ENCODE measurements at places on chromosomes 1 and 21.

DNA sequence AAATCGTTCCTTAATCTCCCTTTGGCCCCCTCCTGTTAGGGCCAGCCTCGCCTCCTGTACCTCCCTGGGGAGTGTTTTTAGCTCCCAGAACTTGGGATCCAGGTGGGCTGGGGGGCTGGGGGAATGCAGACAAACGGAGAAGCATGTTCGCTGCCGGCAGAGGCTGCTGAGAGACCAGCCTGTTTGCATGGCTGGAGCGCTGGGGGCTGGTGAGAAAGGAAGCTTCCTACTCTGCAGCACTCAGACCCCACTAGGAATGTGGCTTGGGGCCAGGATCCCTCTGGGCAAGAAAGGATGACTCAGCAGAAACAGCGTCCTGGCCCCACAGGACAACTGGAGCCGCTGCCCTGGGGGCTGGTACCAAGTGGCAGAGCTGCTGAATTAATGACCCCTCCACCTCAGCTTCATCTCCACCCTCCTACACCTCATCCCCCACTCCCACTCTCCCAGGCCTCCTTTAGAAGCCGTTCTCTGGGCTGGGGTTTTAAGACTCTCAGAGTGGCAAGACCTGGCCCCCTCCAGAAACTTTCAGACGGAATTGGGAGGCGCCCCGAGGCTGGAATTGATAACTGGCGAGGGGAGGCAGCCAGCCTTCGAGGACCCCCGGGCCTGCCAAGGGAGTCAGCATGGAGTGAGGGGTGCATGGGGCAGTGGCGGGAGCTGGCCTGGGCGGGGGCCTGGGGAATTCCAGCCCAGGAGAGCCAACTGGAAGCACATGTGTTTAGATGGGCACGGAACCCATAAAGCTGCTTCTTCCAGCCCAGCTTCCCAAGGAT lies 28.5 kb upstream of the EPS8L3 start:
- DNase-seq: peak; percentile 43

DNA sequence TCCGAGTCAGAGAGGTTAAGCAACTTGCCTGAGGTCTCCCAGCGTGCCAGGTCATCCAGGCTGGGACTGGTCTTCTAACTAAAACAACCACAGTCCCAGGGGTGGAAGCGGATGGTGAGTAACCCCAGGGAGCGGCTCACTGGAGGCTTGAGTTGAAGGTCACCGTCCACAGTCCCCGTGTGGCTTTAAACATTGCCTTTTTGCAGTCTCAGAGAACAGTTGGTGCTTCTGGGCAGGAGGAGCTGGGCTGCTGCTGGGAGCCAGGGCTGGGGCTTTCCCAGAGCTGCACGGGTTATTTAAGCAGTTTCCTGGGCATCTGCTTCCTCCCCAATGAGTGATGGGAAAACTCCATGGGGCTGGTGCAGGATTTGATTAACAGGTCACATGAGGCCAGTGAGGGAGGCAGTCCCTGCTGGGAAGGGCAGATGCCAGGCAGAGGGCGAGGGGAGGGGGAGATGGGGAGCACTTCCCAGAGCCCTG lies 12.3 kb downstream of the ARHGEF10L start:
- no peak for DNase-seq

DNA sequence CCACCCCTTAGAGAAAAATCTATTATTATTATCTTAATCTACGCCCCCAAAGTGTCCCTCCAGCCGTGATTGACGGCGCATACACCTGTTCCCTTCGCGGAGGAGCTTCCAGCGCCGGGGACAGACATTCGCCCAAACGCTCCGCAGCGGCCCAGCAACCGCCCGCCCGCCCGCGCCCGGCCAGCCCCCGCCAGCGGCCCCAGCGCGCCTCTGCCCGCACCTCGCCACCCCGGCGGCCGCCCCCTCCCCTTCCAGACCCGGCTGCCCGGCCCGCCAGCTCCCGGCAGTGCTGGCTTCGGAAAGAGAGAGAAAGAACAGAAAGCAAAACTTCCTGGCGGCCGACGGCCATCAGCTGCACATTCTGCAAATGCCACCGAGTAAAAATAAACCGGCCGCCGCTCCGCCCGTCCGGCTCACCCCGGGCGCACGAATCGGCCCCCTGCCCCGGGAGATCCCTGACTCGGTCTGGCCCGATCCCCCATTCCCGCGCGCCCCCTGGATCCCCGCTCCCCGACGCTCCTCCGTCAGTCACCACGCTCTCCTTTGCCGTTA lies 1.6 kb downstream of the CASZ1 start:
- no peak for DNase-seq

DNA sequence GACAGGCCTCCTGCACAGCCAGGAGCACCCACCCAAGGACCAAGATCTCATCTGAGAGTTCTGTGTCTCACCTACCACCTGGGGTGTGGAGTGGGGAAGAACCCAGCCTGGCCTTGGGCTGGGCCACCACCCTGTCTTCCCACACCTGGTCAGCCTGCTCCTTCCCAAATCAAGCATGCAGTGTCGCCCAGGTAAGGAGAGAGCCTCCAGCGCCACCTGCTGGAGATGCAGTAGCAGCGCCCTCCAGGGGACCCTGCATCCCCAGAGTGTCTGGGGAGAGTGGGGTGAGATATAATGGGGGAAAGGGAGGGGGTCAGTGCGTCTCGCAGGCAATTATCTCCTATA lies 32.3 kb downstream of the KIAA2013 start:
- DNase-seq: peak; percentile 28

- DNase-seq: no peak
Measured at GRCh38 chr1:101198842-101199636, 37.8 kb upstream of the S1PR1 start.

DNA sequence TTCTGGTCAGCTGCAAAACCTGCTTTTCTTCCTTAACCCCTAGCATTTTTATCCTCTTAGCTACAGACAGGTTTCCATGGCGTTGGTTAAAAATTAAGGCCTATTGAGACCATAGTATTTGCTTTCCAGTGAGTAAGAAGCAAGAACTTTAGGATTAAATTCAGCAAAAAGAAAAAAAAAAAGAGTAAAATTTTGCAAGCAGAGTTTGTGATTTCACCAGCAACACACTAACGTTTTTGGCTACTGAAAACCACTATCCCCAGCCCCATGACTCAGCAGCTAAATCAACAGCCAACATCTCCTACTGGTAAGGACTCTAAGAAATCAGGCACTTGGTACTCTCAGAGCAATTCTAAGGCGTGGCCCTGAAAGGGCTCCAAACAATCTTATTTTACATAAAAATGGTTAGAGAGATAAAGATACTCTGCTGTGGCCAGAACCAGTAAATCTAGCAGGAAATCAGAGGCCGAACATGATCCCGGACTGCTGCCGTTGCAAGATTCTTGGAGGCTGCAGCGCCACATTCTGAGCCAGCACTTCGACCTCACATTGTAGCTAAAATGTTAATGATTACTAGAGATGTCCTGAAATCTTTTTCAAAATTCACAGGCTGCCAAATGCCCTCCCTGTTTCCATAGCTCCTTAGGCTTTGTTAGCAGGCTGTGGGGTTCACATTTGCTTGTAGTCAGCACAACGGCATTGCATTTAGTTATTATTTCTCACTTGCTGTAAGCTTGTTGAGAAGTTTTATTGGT lies 1.6 kb upstream of the ENO1 start:
- no peak for DNase-seq

- no peak for DNase-seq
Measured at GRCh38 chr1:90210633-90211491, 216.0 kb downstream of the ZNF326 start.

DNA sequence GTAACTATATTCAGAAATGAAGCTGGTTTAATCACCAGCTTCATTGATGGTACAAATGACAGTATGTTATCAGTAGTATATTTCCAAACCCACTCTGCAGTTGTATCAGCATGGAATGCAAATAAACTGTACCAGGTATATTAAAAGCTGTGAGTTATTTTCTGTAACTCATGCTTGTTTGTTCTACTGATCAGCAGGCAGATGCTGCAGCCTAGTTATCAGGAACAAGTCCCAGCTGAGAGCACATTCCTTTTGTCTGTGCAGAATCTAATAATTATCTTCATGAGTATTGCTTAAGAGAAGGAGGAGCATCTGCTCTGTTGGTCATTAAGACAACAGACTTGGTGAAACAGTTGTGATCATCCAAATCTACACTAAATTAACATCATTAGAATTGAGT lies 1331.1 kb downstream of the MRPL39 start:
- DNase-seq: peak; percentile 3

- DNase-seq: no peak
Measured at GRCh38 chr1:174448531-174448883, 743 bp downstream of the GPR52 start.

DNA sequence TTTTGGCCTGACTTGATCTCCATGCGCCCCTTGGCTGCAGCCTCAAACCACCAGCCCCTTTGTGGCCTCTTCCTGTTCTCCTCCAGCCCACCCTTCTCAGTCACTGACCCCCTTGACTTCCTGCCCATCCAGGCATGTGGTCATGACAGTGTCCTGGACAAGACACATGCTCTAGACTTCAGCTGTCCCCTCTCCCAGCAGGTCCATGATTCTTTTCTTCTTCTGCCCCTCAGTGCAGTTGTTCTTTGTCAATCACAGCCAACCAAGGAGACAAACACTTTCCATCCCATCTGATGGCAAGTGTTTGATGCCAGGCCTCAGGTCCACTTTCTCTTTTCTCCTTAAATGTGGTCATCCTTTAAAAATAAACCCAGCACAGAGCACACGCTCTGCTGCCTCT lies 49.7 kb downstream of the SYT6 start:
- no peak for DNase-seq

GRCh38 chr1:245576323-245576722 lies 421.5 kb downstream of the KIF26B start:
- no peak for DNase-seq

DNA sequence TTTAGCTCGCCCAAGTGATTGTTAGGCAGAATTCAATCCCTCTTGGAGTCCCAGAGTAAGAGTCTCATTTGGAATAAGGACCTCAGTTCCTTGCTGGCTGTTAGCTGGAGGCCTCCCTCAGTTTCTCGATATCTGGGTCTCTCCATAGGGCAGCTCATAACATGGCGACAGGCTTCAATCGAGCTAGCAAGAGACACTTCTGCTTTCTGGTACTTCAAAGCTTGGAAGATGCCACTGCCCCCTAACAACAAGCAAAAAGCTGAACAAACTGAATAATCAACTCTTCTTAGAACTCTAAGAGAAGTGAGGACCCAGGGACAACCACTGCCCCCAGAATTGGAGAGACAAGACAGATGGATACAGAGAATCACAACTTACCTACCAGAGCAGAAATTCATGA lies 86.2 kb downstream of the TEX35 start:
- DNase-seq: no peak

DNA sequence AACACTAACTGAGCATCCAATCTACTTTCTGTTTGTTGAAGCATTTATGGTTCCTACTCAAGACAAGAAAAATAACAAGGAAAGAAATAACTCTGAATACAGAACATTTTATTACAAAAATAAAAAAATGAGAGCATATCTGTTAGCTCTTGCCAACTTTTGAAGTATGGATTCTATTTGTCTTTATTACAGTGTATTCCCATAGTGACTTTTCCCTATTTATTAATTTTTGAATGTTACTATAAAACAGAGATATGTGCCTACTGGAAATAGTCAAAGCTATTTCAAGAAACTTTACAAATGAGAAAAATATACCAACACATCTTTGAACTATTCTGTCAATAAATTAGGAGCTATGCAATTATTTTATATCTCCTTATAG lies 153.0 kb downstream of the HLX start:
- no peak for DNase-seq

DNA sequence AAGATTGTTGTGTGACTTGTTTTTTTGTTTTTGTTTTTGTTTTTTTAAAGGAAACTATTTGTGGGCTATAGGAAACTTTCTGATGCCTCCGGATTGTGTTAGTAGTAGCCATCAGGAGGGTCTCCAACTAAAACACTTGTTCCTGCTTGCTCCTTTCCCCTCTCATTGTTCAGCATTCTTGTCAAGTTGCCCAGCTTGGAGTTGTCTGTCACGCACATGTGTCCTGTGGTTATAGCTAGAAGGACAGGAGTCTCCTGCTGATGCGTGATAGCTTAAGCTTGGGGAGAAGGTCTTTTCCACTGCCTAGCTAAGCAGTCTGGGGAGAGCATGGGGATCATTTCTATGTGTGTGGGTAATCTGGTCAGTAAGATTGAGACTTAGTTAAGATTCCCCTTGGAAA lies 3.2 kb upstream of the LYPLA2 start:
- no peak for DNase-seq

DNA sequence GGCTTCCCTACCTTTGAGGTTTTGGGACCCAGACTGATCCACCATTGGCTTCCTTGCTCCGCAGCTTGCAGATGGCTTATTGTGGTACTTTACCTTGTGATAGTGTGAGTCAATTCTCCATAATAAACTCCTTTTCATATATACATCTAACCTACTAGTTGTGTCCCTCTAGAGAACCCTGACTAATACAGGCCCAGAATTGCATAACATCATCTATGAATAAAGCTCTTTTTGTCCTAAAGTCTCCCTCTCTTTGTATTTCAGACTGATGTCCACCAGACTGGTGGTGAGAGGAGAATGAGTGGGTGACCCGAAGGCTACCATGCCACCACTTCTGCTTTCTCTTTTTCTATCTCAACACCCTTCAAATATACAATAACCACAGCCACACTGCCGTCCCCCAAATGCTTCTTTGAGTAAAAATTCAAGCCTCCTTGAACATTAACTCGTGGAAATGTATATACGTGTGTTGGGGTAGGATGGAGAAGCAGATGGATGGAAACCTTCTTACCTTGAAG lies 265.7 kb downstream of the PTBP2 start:
- DNase-seq: no peak

Measured in NCI-H748 treated with DMSO at 0.1 percent for 48 hours (cell line).